ENCODE measurements at places on chromosomes 7 and 10.

DNA sequence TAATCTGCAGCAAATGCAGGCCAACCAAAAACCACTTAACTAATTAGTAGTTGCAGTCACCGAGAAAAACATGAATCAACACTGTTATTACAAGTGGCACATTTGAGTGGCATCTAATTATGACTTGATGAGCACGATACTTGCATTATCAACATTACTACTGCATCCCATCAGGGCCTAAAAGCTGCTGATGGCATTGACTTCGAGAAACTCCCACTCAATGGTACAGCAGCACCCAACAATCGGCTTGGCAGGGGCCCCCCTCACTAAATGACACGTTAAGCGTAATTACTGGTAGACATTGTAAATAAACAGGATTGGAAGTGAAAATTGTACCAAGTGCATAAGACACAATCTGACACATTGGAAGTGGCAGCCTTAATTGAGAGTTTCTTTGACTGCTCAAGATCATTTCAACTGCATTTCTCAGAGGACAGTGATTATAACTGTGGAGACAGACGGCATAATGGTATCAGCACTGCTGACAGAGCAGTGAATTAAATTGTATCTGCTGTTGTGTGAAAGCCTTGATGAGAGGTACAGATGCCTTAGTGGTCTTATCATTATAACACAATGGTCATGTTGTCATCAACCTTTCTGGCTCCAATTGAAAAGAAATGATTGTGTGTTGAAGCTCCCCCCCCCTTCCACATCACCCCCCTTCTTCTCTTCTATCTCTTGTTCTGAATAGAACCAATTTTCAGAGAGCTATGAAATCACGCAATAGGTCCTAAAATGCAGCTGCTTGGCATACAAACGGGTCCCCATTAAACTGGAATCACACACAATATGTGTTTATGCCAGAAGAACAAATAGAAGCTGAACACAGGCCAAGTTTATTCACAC, 43.4 kb downstream of the SHTN1 start:
- no peak for DNase-seq

GRCh38 chr7:35717516-35717915, 22.6 kb upstream of the HERPUD2 start:
- no peak for DNase-seq

- DNase-seq = no peak
Observed at GRCh38 chr10:117090834-117091233, 47.2 kb downstream of the VAX1 start.

GRCh38 chr10:77789861-77790260, 136.7 kb downstream of the DLG5 start:
- DNase-seq = no peak

DNA sequence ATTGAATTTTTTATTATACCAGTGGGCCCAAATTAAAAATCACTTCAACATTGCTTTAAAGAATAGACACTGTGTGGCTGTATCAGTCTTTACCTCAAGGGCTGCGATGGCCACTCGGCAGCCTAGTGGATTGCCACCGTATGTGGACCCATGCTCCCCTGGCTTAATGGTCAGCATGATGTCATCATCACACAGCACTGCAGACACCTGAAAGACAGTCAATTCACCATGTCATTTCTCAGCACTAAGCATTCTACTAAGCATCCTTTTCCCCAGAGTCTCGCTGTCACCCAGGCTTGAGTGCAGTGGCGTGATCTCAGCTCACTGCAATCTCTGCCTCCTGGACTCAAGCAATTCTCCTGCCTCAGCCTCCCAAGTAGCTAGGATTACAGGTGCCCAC, 17.1 kb downstream of the OAT start:
- DNase-seq = no peak

DNA sequence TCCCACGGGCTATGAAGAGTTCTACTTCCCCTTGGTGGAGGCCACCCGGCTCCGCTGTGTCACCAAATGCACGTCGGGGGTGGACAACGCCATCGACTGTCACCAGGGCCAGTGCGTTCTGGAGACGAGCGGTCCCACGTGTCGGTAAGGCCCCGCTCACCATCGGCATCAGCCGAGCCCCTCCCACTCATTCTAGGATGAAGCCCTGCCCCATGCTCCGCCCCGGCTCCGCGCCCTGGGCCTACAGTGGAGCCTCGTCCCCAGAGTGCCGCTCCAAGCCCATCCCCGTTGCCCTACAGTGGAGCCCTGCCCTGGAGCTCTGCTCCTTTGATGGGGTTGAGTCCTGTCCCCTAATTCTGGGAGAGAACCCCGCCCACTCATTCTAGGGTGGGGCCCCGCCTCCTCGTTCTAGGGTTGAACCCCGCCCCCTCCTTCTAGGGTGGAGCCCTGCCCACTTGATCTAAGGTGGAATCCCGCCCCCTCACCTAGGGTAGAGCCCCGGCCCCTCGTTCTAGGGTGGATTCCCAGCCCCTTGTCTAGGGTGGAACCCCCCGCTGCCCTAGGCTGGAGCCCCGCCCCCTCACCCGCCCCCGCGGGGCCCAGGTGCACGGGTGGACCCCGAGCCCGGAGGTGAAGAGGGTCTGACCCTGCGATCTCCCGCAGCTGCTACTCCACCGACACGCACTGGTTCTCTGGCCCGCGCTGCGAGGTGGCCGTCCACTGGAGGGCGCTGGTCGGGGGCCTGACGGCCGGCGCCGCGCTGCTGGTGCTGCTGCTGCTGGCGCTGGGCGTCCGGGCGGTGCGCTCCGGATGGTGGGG, 3.4 kb upstream of the MUC12 start:
- DNase-seq = no peak
